ENCODE measurements at places on chromosomes 12 and 14.
A peak's percentile ranks its signal among the peaks of the same experiment; 100 is the strongest.

DNA sequence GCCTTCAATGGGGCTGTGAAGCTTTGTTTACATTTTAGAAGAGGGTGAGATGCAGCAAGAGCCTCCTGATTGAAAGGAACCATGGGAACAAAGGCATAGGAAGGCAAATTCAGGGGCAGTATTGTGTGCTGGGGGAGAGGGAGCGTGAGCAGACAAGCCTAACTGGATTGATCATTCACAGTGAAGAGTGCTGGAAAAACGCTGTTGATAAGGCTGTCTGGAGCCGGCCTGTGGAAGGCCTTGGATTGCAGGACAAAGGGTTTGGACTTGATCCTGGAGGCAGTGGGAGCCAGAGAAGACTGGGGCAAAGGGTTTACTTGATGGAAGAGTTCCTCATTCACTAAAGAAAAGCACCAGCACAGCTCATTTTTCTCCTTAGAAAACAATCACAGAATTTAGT, 160.5 kb downstream of the PAH start:
- no peak for DNase-seq

- DNase-seq: peak; percentile 84
Measured at GRCh38 chr14:70881549-70882177, 25.6 kb upstream of the PCNX1 start.

DNA sequence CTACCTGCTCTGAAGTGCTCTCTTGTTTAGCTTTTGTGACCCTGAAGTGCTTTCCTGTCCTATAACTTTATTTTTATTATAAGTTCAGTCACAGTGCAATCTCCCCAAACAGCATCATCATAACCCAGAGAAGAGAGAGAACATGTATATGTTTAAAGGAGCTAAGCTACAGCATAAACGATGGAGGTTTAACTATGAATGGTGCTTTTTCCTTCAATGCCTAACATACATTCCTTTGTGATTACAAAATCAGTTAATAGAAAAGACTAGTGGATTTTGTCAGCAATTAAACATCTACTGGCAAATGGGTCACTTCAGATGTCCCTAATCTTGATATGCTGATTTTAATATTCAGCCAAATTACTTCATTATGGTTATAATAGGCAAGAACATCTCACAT, 46.4 kb downstream of the ZFYVE21 start:
- no peak for DNase-seq

- DNase-seq: no peak
Measured at GRCh38 chr12:60112763-60113162, 516.9 kb downstream of the SLC16A7 start.

- DNase-seq: no peak
Measured at GRCh38 chr12:108647585-108648287, 14.0 kb upstream of the SELPLG start.

- DNase-seq: no peak
Measured at GRCh38 chr12:69633061-69633460, 22.4 kb upstream of the LRRC10 start.

GRCh38 chr12:107361970-107362369, 268.6 kb upstream of the CRY1 start:
- DNase-seq: no peak

DNA sequence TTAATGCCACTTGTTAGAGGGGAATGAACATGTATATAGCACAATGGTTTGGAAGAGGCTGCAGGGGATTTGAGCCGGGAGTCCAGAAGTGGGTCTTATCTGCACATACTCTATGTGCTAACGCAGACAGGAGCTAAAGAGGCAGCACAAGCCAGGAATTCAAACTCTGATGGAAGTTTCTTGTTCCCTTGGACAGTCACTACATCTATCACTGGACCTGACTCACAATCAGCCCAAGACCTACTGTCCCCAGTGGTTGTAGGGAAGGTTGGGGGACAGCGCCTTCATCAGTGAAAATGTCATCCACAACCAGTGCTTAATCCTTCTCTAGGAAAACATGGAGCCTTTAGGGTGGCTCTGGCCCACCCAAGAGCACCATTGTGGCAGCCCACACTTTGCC, 107.8 kb downstream of the GCH1 start:
- DNase-seq: no peak

- DNase-seq: peak; percentile 15
Measured at GRCh38 chr12:11075642-11076041, 13.5 kb upstream of the TAS2R46 start.

GRCh38 chr12:70321191-70321590, 44.9 kb upstream of the KCNMB4 start:
- no peak for DNase-seq

GRCh38 chr12:11568762-11569478, 80.6 kb upstream of the ETV6 start:
- DNase-seq: peak; percentile 96

DNA sequence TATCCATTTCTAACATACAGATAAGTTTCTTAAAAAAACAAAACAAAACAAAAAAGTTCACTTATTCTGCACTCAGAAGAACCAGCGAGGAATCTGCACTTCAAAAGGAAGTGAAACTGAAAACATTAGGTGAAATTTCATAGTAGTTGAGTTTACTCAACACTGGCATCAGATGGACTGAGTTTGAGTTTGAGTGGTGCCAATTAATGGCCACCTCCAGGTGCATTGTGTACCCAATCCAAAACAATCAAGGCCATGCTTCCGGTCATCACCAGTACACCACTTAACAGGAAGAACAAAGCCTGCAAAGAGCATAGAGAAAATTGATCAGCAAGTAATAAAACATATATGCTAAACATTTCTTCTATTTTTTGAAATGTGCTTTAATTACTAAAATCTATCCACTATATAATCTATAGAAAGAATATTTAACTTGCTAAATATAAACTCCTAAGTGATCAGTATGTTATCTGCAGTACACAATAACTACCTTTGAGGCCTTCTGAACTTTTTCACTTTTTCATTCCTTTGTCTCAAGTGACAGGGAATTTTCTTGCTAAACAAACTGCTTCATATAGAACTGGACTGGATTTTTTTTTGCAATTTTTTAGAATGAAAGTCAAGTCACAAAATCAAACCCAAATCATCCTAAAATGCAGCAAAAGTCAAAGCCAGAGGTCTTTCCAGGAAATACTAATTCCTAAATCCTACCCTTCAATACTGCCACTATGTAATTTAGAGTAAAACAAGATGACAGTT, 11.5 kb downstream of the SLC38A2 start:
- DNase-seq: no peak

GRCh38 chr12:67452119-67452805, 183.1 kb downstream of the CAND1 start:
- peak; percentile 96 for DNase-seq

DNA sequence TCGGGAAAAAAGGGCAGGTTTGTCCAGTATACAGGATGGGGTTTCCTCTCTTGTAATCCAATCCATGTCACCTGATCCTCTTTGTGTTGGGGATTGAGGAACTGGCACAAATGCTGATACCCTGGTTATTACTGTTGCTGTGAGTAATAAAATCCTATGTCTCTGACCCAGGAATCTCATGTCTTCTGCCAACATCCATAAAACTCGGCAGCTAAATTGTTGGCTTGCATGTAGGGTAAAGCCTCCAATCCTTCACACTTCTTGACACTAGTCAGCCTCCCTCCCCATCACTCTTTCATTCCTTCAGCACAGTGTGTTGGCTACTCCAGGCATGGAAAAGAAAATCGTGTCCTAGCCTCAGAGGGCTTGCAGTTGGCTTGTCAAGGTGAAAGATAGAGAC, 9.2 kb upstream of the NOS1 start:
- DNase-seq: no peak

DNA sequence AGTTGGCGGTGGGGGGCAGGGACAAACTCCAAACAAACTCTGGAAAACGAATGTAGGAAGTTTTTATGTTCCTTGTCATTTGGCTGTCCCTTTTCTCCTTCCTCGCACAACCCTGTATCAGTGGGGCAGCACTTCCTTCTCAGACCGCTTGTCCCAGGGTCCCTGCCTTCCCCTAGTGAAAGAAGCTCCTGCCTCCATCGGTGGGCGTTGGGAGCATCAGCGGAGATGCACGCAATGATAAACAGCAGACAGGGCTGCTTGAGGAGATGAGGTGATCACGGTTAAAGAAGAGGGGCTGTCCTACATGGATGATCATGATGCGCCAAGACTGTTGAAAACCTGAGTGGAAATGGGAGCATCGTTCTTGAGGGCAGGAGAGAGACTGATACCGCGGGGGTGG, 620 bp downstream of the C1S start:
- no peak for DNase-seq

GRCh38 chr14:20306079-20306423, 300 bp upstream of the TTC5 start:
- DNase-seq: no peak

GRCh38 chr12:24945039-24945438, 3.9 kb downstream of the BCAT1 start:
- DNase-seq: no peak

GRCh38 chr12:127516467-127516866, 750.5 kb upstream of the TMEM132C start:
- no peak for DNase-seq

DNA sequence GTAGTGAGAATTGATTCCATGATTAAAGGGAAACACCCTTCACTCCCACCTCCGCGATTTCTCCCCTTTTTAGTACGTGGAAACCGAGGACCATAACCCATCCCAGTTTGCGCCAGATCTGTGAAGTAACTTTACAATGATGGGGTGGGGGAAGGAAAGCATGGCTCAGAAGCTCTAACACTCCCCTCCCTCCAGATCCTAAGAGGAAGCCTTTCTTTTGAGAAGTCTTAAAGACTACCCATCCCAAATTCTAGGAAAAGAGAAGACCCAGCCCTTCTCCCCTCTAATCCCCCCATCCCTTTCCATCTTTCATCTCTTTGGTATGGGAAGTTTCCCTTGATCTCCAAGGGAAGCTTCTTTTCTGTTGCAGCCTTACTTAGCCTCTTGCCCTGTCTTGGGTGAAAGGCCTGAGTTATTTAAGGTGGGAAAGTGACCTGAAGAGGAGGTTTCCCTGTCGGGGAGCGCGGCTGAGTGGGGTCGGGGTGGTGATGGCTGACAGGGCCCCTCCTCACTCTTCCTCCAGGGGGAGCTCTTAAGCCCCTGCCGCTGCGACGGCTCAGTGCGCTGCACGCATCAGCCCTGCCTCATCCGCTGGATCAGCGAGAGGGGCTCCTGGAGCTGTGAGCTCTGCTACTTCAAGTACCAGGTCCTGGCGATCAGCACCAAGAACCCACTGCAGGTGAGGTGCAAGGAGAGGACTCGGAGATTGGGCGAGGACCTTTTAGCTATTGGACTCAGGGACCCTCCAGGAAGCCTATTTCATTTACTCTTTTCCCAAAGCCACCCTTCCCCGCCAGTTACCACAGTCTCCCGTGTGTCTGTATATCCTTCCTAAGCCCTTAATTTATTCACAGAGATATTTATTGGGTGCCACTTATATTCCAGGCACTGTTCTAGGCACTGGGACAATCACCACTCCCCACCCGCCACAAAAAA, 1.8 kb downstream of the MARCHF9 start:
- DNase-seq: no peak

GRCh38 chr12:74108729-74109128, 428.9 kb upstream of the ATXN7L3B start:
- no peak for DNase-seq

DNA sequence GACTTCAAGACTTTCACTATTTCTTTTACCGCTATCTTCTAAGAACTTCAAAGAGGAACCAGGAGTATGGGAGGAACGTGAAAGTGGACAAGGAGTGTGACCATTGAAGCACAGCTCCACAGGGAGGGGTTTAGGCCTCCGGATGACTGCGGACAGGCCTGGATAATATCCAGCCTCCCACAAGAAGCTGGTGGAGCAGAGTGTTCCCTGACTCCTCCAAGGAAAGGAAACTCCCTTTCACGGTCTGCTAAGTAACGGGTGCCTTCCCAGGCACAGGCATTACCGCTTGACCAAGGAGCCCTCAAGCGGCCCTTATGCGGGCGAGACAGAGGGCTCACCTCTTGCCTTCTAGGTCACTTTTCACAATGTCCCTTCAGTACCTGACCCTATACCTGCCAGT, 267.0 kb downstream of the RPL10L start:
- DNase-seq: no peak

- DNase-seq: peak; percentile 98
Measured at GRCh38 chr12:4119157-4119761, 154.3 kb upstream of the CCND2 start.

- peak; percentile 72 for DNase-seq
Measured at GRCh38 chr14:95725685-95726336, 11.9 kb upstream of the TCL1A start.

- DNase-seq: no peak
Measured at GRCh38 chr14:103738701-103739451, 23.3 kb downstream of the ZFYVE21 start.

GRCh38 chr12:75087654-75088053, 122.0 kb downstream of the KCNC2 start:
- DNase-seq: no peak

- DNase-seq: no peak
Measured at GRCh38 chr14:92252323-92252722, 70.6 kb upstream of the SLC24A4 start.

GRCh38 chr14:105908481-105908911, 382.1 kb downstream of the TMEM121 start:
- no peak for DNase-seq

DNA sequence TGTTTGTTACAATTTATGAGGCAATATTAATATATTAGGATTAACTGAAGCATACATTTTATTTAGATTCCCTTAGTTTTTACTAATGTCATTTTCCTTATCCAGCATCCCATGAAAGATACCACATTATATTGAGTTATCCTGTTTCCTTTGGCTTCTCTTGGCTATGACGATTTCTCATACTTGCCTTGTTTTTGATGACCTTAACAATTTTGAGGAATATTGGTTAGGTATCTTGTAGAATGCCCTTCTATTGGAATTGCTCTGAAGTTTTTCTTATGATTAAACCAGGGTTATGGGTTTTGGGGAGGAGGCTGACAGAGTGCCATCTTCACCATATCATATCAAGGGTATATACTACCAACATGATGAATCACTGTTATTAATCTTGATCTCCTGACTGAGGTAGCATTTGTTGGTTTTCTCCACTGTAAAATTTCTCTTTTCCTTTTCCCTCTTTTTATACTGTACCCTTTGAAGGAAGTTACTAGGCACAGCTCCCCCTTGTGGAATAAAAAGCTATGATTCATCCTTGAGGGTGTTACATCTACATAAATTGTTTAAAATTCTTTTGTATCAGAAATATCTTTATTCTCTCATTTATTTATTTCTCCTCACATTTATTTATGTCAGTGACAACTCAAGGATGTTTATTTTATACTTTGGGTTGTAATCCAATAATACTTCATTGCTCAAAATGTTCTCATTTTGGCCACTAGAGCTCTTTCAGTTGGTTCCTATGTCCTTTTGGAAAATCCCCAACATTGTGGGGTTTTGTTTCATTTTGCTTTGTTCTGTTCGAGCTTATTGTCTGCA, 239.0 kb downstream of the SLC16A7 start:
- DNase-seq: no peak

GRCh38 chr12:50089730-50090129, 4.6 kb downstream of the SMARCD1 start:
- DNase-seq: no peak

GRCh38 chr12:49225576-49226166, 36.8 kb upstream of the TUBA1A start:
- no peak for DNase-seq

DNA sequence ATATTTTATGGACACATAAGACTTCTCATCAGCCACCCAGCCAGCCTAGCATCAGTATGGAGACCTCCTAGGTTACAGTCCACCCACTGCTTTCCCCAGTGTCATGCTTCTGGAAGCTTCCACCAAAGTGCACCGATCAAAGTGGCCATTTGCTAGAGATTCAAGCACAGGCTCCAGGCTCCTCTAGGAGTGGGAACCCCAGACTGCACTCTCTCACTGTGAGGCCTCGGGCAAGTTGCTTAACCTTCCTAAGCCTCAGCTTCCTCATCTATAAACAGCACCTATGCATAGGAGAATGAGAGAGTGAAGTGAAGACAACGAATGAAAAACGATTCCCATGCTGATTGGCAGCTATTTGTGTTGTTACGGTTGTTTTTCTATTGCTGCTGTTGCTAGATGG, 94.4 kb downstream of the DICER1 start:
- no peak for DNase-seq
